ENCODE measurements at places on chromosomes 6 and 20.

- DNase-seq: no peak
These were observed 120.8 kb downstream of the CHD6 start for GRCh38 chr20:41497186-41497895.

DNA sequence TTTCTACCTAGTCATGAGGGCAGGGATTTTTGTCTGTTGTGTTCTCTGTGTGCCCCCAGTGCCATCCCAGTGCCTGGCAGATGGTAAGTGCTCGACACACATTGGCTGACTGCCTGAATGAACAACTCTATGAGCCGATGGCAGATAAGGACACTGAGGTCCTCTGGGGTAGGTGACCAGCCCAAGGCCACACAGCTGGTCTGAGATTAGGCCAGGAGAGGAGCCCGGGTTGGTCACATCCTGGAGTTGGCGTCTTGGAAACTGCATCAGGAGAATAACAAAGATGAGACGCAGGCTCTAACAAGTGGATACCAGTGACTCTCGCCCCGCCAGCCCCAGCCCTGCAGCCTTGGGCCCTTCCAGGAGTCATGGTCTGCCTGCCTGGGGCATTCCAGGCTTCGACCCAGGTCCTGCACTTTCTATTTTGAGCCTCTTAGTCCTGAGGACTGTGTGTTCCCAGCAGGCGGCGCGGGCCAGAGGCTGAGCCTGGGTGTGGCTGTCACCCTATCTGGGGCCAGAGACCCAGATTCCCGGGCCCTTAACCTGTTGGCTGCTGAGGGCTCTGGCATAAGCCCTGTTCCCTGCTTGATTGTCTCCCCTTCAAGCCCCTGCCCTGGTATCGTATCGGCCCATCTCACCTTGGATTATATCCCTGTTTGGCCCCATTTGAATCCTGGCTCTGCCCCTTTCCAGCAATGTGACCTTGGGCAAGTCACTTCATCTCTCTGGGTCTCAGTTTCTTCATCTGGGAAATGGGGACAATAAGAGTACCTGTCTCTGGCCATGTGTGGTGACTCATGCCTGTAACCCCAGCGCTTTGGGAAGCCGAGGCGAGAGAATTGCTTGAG is 88.3 kb downstream of the CEBPB start:
- DNase-seq: no peak

GRCh38 chr6:53527249-53527765 is 17.6 kb downstream of the GCLC start:
- DNase-seq: no peak

DNA sequence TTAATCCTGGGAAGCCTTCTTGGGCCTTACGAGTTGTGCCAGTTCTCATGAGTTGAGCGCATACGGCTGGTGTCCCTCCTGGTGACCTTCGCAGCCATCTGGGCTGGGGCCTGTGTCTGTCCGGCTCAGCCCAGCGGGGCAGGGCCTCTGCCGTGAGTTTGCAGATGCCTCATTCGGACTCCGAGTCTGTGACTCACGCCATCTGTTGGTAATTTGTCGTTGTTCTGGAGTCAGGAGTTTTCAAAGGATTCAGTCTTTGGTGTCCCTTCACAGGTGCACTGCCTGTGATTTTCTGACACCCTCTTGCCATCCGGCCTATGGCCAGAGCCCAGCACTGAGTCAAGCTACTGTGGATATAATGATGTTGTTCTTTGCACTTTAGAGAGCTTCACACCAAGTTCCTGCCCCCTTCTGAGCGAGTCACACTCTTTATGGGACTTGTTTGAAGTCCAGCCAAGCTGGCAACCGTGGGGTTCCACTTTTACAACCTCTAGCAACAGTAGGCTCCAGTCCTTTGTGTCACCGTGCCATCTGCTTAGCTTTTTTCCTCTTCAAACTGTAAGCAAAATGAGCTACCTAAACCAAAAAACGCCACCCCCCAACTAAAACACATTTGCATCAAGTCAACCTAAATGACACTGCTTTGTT is 175.6 kb downstream of the AIG1 start:
- DNase-seq: no peak

GRCh38 chr20:17463711-17464110 is 67.5 kb downstream of the BFSP1 start:
- no peak for DNase-seq
